ENCODE measurements at places on chromosomes 13 and 19.

GRCh38 chr13:46318986-46319385 is 68.1 kb downstream of the RUBCNL start:
- no peak for DNase-seq

DNA sequence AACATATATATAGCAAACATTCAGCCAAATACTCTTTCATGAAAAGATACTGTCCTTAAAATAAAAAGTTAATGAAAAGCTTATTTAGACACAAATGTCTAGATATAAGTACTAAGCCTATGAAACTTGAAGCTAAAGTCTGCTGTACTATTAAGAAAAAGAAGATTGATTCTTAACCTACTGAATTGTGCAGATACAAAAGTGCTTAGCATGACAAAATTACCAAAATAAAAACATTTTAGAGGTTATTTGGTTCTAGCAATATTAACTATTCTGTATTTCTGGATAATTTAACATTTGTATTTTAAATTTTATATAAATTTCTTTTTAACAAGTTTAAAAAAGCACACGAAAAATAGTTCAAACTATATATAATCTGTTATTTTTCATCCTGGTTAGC is 8.8 kb downstream of the RNF6 start:
- DNase-seq, result no peak

DNA sequence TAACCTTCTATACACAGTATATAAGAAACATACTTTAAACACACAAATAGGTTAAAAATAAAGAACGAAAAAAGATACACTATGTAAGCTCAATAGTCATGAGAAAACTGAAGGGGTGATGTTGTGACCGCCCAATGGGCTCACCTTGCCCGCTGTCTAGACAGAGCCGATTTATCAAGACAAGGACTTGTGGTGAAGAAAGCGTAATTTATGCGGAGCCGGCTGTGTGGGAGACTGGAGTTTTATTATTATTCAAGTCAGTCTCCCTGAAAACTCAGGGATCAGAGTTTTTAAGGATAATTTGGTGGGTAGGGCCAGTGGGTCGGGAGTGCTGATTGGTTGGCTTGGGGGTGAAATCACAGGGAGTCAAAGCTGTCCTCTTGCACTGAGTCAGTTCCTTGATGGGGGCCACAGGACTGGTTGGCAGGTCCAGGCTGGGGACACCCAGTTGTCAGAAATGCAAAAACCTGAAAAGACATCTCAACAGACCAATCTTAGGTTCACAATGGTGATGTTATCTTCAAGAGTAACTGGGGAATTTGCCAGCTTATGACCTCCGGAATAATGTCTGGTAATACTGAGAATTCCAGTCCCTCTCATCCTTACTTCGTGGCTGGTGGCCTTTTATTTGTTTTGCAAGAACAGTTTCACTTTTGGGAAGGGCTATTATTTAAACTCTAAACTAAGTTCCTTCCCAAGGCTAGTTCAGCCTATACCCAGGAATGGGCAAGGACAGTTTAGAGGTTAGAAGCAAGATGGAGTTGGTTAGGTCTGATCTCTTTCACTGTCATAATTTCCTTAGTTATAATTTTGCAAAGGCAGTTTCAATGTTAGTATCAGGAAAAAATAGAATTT is 96.6 kb downstream of the UBL3 start:
- no peak for DNase-seq

DNA sequence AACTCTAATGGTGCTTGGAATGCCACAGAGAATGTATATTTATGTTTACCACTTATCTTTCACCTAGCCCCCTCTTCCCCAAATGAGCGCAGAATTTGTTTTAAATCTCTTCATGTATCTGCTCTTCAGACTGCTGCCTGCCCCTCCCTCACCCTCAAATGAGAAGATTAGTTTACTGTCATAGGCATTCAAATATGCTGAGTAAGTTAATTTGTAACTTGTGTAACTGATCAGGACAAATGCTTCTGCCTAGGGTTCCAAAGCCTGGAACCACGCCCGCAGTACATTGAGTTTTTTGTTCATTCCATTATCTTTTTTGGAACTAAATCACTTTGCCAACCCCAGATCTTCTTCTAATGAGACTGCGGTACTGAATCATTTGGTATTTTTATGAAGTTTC is 74.5 kb downstream of the ATP8A2 start:
- no peak for DNase-seq

DNA sequence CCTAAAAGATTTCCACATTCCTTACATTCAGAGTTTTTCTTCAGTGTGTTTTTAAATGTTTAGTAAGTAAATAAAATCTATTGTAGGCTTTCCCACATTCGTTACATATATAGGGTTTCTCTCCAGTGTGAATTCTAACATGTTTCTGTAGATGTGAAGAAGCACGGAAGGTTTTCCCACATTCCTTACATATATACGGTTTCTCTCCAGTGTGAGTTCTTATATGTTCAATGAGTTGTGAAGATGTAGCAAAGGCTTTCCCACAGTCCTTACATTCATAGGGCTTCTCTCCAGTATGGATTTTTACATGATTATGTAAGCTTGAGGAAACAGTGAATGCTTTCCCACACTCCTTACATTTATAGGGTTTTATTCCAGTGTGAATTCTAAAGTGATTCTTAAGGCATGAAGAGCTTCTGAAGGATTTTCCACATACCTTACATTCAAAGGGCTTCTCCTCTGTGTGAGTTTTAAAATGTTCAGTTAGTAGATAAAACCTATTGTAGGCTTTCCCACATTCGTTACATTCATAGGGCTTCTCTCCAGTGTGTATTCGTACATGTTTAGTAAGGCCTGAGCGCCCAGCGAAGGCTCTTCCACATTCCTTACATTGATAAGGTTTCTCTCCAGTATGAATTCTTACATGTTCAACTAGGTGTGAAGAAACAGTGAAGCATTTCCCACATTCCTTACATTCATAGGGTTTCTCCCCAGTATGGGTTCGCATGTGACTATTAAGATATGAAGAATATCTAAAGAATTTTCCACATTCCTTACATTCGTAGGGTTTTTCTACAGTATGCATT is 18.2 kb downstream of the ZNF121 start:
- DNase-seq, result no peak

GRCh38 chr13:65342541-65343337 is 1887.4 kb downstream of the PCDH9 start:
- no peak for DNase-seq

- no peak for DNase-seq
These were observed 172.9 kb upstream of the UBL3 start for GRCh38 chr13:30023196-30023895.

GRCh38 chr19:32130332-32130731 is 215.1 kb upstream of the ZNF507 start:
- DNase-seq, result no peak

- no peak for DNase-seq
These were observed 859.0 kb upstream of the SLITRK1 start for GRCh38 chr13:84741253-84741652.

GRCh38 chr13:111971891-111972780 is 94.8 kb upstream of the SOX1 start:
- DNase-seq, result no peak

DNA sequence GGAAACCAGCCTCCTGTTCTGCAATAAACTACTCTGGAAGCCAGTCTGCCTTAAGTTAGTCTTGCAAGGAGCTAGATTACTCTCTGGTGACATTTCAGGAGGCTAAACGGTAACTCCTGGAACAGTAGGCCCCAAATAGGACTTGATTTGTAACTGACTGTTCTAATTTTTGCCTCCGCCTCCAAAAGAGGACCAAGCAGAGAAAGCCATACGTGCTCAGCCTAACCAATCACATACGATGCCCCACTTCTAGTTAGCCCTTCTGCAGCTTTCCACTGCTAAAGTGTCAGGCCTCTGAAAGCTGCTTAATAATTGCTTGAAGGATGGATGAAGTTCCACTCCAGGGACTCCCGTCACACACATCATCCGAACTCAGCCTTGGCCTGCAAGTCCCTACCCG is 744 bp downstream of the ZNF805 start:
- no peak for DNase-seq

- no peak for DNase-seq
These were observed 125.0 kb upstream of the NBEA start for GRCh38 chr13:34816908-34817665.

DNA sequence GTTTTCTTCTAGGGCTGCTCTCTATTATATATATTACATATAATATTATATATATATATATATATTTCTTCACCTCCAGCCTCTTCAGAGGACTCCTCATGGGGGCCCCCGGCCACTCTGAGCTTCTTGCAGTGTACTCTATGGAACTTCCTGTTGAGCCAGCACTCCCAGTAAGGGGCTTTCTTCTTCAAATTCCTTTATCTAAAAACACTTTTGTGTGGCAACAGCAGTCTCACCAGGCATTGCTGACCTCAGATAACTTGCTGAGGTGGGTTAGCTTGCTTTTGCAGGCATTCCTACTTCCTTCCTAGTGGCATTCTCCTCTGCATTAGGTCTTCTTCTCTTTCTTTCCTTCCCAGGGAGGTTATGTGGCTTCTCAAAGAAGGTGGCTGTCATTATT is 381.5 kb downstream of the MYO16 start:
- no peak for DNase-seq

DNA sequence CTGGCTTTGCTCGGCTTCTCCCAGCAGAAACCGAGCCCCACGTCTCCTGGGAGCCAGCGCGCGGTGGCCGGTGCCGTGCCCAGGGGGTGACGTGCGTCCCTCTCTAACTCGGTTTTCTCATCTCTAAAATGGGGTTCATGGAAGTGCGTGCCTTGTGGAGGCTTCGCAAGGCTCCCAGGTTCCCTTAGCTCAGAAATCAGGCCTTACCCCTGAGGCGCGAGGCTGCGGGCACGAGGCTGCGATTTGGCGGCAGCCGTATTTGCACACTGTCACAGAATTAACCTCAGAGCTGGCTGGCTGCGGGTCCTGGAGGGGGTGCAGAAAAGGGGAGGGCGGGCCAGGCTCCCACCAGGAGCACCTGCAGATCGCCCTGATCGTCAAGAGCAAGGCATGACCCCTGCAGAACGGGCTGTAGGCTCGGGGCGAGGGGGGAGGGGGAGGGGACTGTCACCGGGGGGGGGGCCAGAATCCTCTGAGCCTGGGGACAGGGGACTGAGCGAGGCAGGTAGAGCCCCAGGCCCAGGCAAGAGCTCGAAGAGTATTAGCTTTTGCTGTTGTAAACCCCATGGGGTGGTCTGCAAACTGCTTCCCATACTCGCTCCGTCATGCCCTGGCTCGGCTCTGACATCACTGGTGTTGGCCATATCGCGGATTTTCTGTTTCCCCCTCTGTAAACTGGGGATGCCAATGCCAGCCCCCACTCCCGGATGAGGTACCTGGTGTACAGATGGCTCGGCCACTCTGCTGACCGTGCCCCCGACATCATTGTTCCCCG is 62.2 kb downstream of the CCNE1 start:
- DNase-seq, result no peak

DNA sequence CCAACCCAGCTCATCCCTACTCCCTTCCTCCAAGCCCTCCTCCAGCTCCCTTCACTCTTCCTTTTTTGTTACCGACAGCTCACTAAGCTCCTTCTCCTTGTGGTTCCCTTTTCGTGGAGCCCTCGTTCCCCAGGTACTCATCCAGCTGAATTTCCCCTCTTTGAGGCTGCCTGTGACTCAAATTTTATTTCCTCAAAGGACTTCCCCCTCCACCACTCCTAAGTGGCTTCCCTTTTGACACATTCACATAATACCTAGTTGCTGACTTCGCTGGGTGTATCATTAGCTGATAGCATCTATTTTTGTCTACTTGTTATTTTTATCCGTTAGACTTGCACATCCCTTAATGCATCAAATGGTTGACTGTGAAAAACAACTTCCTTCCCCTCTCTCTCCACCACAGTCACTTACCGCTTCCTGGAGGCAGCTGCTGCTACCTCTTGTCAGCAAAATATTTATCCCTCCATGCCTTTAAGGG is 14.5 kb downstream of the FFAR2 start:
- peak; percentile 8 for DNase-seq

DNA sequence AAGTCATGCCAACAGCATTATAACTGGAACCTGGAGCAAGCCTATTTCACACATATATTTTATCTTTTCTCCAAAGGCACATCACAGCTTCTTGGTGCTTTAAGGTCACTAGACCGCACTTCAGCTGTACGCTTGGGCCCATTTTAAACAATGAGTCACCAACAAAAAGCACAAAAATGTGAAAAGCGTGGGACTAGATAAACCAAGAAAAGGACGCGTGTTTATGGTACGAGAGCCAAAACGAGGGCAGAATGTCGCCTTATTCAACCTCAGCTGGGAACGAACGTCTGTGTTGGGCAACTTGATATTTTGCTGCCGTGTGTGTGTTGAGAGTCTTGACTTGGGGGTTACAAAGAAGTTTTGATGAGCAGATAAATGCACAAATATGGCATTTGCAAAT is 9.2 kb upstream of the EHD2 start:
- no peak for DNase-seq

- no peak for DNase-seq
These were observed 1.2 kb downstream of the AP3D1 start for GRCh38 chr19:2149980-2150793.

- no peak for DNase-seq
These were observed 79.4 kb upstream of the ZNF507 start for GRCh38 chr19:32265995-32266394.

GRCh38 chr13:113792236-113792770 is 33.3 kb downstream of the TMEM255B start:
- DNase-seq, result no peak

- DNase-seq, result no peak
These were observed 13.8 kb downstream of the DNASE2 start for GRCh38 chr19:12867120-12868099.

GRCh38 chr13:95698047-95698749 is 21.3 kb downstream of the DNAJC3 start:
- no peak for DNase-seq

DNA sequence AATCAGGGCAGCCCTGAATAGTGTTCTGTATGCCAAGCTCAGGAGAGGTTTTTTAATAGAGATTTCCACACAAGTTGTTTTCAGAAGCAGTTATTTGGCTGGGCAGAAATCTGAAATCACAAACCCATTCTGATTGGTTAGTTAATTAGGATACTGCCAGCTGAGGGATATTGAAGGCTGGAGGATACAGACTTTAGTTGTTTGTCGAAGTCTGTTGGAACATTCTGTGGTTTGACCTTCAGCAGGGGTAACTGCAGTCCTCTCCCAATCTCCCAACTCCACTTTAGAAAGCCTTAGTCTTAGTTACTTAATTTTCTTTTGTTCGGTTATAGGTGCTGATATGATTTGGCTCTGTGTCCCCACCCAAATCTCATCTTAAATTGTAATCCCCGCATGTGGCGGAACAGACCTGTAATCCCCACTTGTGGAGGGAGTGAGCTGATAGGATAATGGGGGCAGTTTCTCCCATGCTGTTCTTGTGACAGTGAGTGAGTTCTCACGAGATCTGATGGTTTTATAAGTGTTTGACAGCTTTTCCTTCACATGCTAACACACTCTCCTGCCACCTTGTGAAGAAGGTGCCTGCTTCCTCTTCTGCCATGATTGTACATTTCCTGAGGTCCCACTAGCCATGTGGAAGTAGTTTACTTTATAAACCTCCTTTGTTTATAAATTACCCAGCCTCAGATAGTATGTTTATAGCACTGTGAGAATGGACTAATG is 169.2 kb downstream of the GPC5 start:
- no peak for DNase-seq

- DNase-seq, result no peak
These were observed 9.6 kb downstream of the STARD13 start for GRCh38 chr13:33275916-33276315.

GRCh38 chr19:9857920-9858746 is 23.0 kb downstream of the PIN1 start:
- DNase-seq, result no peak

GRCh38 chr19:2289714-2290435 is 7.9 kb upstream of the PEAK3 start:
- DNase-seq, result no peak

All from stimulated activated CD8-positive, alpha-beta memory T cell treated with anti-CD3 and anti-CD28 coated beads, Interleukin-15, amount 100 ng/mL, for 4 hours (primary cell).